Left ventricle myocardium inferior (tissue), 1 donor: ENCODE measurements at places on chromosomes 1 and 21. TPM values are rescaled to one million over a fixed set of nuclear protein-coding genes. Genes with fewer than 3 reads are reported as not detected.

SLC35D1 gene
- total RNA-seq, result 2.6 TPM

CYP4A22 gene
- total RNA-seq, result not detected

AGL gene
- 64.3 TPM for total RNA-seq

PDPN gene
- 16.7 TPM for total RNA-seq

GRCh38 chr1:28102189-28102588 is 13.8 kb upstream of the EYA3 start:
- no peak for DNase-seq

DNA sequence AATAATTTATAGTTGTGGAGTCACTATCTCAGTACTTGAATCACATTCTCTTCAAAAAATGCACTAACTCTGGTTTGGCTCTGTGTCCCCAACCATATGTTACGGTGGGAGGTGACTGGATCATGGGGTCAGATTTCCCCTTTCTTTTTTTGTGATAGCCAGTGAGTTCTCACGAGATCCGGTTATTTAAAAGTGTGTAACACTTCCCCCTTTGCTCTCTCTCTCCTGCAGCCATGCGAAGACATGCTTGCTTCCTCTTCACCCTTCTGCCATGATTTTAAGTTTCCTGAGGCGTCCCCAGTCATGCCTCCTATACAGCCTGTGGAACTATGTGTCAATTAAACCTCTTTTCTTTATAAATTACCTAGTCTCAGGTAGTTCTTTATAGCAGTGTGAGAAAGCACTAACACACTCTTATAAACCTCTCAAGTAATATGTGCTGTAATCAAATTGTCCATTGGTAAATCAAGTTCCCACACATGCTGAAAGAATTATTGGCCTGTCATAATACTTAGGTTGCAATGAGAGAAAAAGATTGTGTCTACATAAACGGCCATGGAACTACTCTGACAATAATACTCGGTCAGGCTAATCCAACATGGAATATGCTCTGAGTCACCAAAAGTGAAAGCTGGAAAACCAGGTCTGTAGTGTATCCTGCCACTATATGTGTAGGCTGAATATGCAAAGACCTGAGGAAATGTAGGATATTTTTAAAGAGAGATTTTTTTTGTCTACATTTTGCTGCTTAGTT is 107.5 kb downstream of the SLC44A5 start:
- no peak for DNase-seq

GRCh38 chr21:26212220-26212619 is 41.6 kb upstream of the APP start:
- no peak for DNase-seq

GRCh38 chr1:211267204-211267857 is 8.2 kb downstream of the RCOR3 start:
- DNase-seq, result no peak

- DNase-seq, result no peak
Observed at GRCh38 chr1:207049974-207050391, 1.0 kb downstream of the YOD1 start.

- no peak for DNase-seq
Observed at GRCh38 chr1:53139951-53140361, 2.5 kb downstream of the SLC1A7 start.

- no peak for DNase-seq
Observed at GRCh38 chr21:17523007-17523451, 10.2 kb downstream of the CXADR start.

DNA sequence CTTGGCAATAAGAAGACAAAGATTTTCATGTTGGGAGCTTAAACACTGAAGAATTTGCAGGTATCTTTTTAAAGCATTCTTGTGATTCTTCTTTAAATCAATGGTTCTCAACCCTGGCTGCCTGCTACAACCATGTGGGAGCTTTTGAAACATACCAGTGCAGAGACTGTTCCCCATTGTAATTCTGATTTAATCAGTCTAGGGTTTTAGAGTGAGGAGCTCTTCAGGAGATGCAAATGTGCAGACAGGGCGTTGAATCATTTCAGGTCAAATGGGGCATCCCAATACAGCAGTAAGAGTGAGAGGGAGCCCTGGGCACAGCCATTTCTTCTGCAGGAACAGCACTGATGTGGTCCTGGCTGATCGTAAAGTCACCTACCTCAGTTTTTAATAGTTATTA is 24.3 kb downstream of the KCNJ6 start:
- DNase-seq, result no peak

DNA sequence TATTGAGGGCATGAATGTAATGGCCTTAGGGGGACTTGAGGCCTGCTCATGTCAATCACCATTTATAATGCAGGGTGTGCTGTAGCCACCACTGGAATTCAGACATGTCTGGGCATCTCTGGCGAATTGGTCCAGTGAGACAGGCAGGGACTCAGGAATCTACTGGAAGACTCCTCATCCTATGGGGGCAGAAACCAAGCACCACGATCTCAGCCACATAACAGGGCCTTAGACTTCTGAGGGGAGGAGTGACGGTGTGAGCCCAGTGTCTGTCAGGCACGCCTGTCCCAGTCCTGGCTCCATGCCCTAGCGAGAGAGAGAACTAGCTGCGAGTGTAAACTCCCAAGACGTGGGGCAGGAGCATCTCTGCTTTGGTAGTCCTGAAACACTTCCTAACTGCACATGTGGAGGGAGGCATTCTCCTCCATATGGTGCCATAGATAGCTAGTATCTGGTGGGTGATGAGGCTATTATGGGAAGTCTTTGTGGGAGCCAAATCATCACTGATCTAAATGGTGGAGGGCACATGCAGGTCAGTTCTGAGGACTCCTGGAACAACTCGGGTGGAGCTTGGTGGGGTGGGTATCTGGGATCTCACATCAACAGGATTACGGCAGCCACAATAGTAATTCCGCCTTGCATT is 29.8 kb upstream of the KIAA0040 start:
- no peak for DNase-seq

GRCh38 chr1:200483491-200484143 is 73.8 kb upstream of the ZNF281 start:
- no peak for DNase-seq
